ENCODE measurements at places on chromosomes 7 and 10. TPM values are rescaled to one million over a fixed set of nuclear protein-coding genes. Genes with fewer than 3 reads are reported as not detected.

FAM25A gene
- polyA plus RNA-seq = not detected

MYL10 gene
- not detected for polyA plus RNA-seq

SEPHS1 gene
- 19.0 TPM for polyA plus RNA-seq

GPR15LG gene
- polyA plus RNA-seq = 0.16 TPM

ELOVL3 gene
- 0.08 TPM for polyA plus RNA-seq

HOXA5 gene
- 2.2 TPM for polyA plus RNA-seq

EPDR1 gene
- 2.3 TPM for polyA plus RNA-seq

SORCS1 gene
- polyA plus RNA-seq = 0.67 TPM

TMEM26 gene
- 2.0 TPM for polyA plus RNA-seq

PVRIG gene
- 41.2 TPM for polyA plus RNA-seq

GIMAP6 gene
- 27.7 TPM for polyA plus RNA-seq

CUZD1 gene
- polyA plus RNA-seq = 1.1 TPM

AGR3 gene
- polyA plus RNA-seq = not detected

WNT2 gene
- polyA plus RNA-seq = 0.68 TPM

VAX1 gene
- not detected for polyA plus RNA-seq

GHRHR gene
- not detected for polyA plus RNA-seq

SPDYE2 gene
- 0.13 TPM for polyA plus RNA-seq

ZSCAN25 gene
- polyA plus RNA-seq = 4.2 TPM

CDK1 gene
- polyA plus RNA-seq = 4.0 TPM

TAS2R4 gene
- polyA plus RNA-seq = 0.48 TPM

AGR2 gene
- 0.17 TPM for polyA plus RNA-seq
